KBM-7 (cell line): ENCODE measurements at places on chromosomes 2 and 18.
A peak's percentile ranks its signal among the peaks of the same experiment; 100 is the strongest.

DNA sequence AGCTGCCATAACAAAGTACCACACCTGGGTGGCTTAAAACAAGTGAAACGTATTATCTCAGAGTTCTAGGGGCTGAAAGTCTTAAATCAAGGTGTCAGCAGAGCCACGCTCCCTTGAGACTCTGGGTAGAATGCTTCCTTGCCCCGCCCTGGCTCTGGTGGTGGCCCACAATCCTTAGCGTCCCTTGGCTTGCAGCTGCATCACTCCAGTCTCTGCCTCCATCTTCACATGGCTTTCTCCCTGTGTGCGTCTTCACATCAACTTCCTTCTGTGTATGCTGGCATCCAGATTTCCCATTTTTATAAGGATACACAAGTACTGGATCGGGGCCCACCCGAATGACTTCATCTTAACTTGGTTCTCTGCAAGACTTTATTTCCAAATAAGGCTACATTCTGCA is 62.5 kb downstream of the MRO start:
- no peak for DNase-seq

DNA sequence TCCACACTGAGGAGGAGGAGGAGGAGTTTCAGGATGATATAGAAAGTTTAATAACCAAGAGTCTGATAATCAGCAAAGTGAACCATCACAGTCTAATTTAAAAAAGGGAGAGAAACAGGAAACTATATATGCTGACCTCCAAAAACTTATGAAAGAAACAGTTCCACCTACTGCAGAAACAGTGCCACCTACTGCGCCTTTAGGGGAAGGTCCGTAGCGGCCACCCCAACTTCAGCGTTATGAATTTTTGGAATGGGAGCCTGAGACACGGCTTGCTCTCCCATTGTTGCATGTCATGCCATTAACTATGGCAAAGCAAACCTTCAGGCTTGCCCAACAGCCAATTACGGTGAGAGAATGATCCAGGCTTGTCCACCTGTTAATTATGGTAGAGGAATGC is 1719.2 kb upstream of the LRRTM1 start:
- no peak for DNase-seq

- DNase-seq = no peak
Observed at GRCh38 chr18:27656167-27656778, 471.2 kb upstream of the CHST9 start.

DNA sequence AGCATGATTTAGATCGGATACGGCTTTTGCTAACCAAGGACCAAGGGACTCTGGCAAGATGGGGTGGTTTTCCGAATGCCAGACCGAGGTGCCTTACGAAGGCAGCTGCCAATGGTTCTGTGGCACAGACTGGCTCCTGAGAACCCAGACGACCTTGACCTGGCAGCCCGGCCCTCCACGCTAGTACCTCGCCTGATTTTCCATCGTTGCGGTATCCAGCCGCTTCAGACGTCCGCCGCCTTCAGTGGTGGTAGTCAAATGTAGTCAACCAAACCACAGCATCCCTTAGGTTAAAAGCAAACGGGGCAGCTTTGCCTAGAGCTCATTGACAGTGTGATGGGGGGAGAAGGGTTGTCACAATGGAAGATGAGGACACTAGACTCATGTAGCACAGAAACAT is 42.6 kb downstream of the GBX2 start:
- no peak for DNase-seq

GRCh38 chr2:140472676-140473075 is 1658.1 kb downstream of the LRP1B start:
- no peak for DNase-seq

- DNase-seq = peak; percentile 21
Observed at GRCh38 chr2:190571686-190572085, 37.2 kb upstream of the NEMP2 start.

DNA sequence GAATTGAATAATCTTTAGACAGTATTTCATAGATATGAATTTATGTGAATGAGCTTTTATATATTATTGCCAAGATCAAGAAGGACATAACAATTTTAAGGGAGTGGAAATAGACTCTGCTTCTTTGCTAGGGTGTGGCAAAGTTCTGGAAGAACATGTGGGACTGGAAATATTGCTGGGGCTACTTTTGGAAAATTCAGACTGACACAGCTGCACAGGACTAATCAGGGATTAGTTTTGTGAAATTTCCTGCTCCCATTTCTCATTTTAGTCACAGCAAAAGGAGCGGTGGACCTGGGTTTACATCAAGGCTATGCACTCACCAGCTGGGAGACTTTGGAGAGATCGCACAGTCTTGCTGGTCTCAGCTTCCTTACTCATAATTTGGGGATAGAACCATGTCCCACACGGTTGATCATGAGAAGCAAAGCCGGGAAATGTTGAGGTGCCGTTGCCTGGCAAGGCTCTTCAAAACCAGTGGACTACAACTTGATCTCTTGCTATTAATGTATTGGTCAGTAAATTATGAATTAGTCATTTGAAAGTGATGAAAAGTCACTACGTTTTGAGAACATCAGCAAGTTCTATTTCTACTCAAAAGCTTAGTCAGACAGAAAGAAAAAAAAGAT is 42.4 kb downstream of the IL1RL2 start:
- DNase-seq = no peak

DNA sequence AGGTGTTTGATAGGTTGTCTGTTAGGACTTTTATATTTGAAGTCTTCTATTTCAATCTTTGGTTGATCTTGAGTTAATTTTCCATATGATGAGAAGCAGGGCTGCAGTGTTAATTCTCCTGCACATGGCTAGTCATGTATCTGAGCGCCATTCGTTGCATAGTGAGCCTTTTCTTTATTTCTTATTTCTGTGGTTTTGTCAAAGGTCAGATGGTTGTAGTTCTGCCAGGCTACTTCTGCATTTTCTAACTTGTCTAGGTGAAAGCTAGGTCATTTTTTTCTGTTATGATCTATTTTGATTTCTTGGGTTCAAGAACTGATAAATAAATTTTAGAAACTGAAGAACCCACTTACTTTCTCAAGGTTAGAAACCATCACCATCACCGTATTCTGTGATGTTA is 56.7 kb downstream of the CCDC74A start:
- peak; percentile 30 for DNase-seq

GRCh38 chr2:240812721-240813120 is 7.3 kb downstream of the KIF1A start:
- DNase-seq = no peak

- no peak for DNase-seq
Observed at GRCh38 chr2:195534971-195535370, 122.1 kb upstream of the SLC39A10 start.

GRCh38 chr18:22046473-22046872 is 122.9 kb upstream of the GATA6 start:
- no peak for DNase-seq

DNA sequence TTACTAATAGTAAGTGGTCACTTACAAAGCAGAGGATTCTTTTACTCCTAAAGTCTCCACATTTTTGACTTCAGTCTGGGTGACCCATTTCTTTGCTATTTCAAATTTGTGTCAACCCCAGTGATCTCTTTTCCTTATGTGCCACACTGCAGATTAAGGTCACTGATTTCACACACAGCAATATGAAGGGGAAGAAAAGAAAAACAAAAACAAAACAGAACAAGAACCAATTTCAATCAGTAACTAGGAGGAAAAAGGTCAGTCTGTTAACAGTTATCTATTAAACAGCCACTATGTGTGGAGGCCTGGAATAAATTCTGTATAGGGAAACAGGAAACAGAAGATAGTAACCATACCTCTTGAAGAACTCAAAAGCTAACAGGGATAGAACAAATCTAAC is 72.0 kb upstream of the ACVR2A start:
- no peak for DNase-seq

GRCh38 chr18:3760741-3761140 is 310.8 kb downstream of the TGIF1 start:
- DNase-seq = peak; percentile 44

DNA sequence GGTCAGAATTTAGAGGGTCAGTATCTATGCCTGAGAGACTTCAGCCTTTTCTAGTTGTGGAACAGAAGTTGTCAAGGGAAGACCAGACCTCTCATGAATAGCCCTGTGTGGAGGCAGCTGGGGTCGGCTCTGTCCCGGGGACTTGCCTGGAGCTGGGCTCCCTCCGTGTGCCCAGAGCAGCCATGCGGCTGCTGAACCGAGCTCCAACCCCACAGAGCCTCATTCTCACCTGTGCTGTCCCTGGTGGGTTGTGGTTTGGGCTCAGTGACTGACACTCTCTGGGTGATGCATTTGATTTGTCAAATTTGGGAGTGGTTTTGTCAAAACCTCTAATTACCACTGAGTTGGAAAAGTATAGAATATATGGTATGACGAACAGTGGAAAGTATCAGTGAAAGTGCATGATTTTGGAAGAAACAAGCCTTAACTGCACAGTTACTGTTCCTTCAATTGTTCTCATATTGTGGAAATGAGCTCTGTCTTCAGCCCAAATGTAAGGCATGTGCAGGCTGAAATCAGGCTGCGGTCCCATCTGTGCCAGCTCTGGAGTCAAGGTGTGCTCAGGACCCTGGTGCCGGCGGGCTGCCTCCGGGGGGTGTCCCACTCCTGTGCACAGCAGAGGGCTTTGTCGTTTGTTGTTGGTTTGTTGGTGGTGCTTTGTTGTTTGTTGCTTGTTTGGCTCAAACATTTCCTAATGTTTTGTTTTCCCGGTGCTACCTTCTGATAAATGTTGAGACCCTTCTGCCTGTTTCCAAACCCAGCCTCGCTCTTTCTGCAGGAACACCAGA is 200.3 kb downstream of the SNTG2 start:
- DNase-seq = no peak

GRCh38 chr2:194346193-194346592 is 1310.8 kb upstream of the SLC39A10 start:
- DNase-seq = no peak

DNA sequence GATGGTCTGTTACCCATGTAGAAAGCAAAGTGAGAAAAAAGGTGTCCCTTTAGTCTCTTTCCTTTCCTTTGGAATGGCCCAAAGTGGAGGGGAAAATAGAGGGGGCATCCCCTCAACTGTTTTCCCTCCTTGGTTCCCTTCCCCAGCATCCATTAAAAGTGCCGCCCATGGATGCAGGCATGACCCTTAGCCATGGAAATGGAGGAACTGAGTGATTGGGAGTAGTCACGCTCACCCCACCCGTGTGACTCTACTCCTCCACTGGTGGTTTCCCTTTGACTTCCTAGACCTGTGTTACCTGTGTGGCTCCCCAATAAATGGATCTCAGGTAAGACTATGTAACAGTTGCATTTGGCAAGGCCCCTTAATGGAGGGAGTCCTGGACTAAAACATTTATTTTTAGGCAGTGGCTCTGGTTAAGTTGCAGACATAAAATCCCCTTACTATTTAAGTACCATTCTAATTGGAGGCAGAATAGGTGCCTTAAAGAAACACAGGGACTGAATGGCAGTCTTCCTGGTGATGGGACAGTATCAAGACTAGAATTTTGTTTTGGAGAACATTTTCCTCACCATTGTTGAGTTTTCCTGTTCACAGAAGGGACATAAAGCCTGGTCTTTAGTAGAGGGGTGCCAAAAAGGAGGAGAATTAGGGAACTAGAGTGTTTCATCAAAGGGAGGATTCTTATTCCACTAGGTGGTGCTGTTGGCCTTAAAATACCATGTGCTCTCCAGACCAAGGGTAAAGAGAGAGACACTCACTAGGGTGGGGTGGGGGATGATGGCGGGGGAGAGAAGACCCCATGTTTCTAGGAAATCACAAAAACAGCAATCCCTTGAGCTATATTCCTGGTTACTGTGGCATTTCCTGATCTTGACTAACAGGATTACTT is 25.7 kb upstream of the PLA2R1 start:
- peak; percentile 71 for DNase-seq

DNA sequence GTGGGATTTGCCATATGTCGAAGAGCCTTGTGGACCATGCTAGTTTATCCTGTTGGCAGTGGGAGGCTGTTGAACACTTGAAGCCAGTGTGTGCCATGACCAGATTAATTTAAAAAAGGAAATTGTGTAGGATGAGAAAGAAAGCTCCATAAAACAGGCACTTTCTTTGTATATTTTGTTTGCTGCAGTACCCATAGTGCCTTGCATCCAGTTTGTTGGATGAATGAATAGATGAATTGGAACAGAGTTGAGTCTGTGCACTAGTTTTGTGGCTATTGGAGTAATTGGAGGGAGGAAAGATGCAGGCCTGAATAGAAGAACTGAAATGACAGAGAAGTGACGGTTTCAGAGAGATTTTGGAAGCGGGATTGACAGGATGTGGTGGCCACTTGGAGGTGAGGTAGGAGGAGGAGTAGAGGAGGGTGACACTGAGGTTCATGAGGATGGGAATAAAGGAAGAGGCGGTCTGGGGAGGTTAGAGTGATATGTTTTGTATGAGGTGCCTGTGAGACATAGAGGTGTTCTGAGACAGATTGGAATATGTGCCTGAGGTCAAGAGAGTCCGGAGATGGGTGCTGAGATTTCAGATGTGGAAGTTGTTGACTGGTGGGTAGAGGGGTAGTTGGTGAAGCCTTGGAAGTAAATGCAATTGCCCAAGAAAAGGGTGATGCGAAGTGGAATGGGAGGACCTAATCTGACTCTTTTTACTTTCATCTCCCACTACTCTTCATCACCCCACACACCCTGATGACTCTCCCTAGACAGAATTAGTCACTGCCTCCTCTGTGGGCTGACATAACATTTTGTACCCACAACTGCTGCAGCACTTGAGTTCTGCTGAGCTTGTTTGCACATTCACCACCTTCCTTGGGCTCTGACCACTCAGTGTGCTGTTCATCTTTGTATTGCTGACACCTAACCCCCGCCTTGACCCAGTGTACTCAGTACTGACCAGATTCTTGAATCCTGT is 5.1 kb downstream of the DGUOK start:
- DNase-seq = no peak

DNA sequence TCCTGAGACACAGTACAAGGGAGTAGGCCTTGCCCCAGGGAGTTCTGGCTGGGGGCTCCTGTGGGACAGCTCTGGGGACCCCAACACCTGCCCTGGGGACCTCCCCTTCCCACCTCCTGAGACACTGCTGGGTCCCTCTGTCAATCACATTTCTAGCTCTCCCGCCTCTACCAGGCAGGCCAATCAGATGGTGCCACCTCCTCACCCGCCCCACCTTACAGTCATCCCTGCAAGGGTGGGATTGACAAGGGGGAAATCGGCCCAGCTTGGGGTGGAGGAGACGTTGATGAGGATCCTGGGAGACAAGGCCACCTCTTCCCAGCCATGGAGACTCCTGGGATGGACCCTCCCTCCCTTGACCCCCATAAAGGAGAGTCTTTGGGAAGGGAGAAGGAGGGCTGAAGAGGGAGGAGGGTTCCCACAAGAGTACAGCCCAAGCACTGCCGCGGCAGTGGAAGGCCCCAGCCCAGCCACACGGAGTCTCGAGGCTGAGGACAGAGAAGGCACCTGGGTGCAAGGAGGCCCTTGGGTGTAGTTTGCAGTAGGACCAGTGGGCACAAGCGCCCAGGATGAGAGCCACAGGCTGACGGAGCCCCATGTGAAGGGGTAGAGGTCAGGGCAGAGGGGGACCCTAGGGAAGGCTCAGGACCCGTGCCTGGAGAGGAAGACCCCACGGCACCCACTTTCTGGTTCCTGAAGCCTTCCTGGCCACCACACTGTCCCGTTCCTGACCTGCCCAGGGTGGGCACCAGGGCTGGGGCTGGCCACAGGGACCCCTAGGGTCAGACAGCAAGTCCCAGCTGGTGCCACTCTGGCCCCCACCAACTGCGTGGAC is 109.9 kb upstream of the OTOS start:
- no peak for DNase-seq
